ENCODE measurements at places on chromosomes 3 and 15. TPM values are rescaled to one million over a fixed set of nuclear protein-coding genes. Genes with fewer than 3 reads are reported as not detected.

The RAB43 gene
- total RNA-seq, result 22.4 TPM

The KBTBD12 gene
- 0.29 TPM for total RNA-seq

The FNDC3B gene
- 37.3 TPM for total RNA-seq

The RHCG gene
- total RNA-seq, result 0.07 TPM

The SLC15A2 gene
- total RNA-seq, result 0.40 TPM

The C2CD4A gene
- total RNA-seq, result 0.35 TPM

The ROPN1 gene
- not detected for total RNA-seq

The C3orf18 gene
- total RNA-seq, result 4.3 TPM

The GMPS gene
- 81.5 TPM for total RNA-seq

The PRRT3 gene
- 1.3 TPM for total RNA-seq

The PSTPIP1 gene
- total RNA-seq, result not detected

The CHST14 gene
- 20.0 TPM for total RNA-seq

The GTF2A2 gene
- 80.9 TPM for total RNA-seq

The CHRNA3 gene
- 0.40 TPM for total RNA-seq

The SLC22A14 gene
- not detected for total RNA-seq

The COL6A6 gene
- total RNA-seq, result not detected

The NRG4 gene
- not detected for total RNA-seq

The THAP10 gene
- total RNA-seq, result 9.1 TPM

The HACD3 gene
- total RNA-seq, result 157 TPM

The VWA5B2 gene
- not detected for total RNA-seq

The SPG21 gene
- 80.1 TPM for total RNA-seq

The GHSR gene
- total RNA-seq, result not detected

The PCSK6 gene
- total RNA-seq, result 7.3 TPM

The ABI3BP gene
- total RNA-seq, result not detected

The PRR20G gene
- not detected for total RNA-seq

The RAD18 gene
- total RNA-seq, result 10.0 TPM

The KLHL25 gene
- total RNA-seq, result 9.7 TPM

The DLG1 gene
- total RNA-seq, result 49.7 TPM

The DOCK3 gene
- 0.43 TPM for total RNA-seq

The SNTN gene
- not detected for total RNA-seq

The SLC6A1 gene
- total RNA-seq, result not detected

The TATDN2 gene
- total RNA-seq, result 14.0 TPM

The GHRL gene
- not detected for total RNA-seq

The SLC38A3 gene
- not detected for total RNA-seq

The IRAK2 gene
- total RNA-seq, result 15.3 TPM

The WNT7A gene
- total RNA-seq, result 8.6 TPM

The CKMT1A gene
- total RNA-seq, result 8.1 TPM

The NME9 gene
- total RNA-seq, result 0.43 TPM

The SELENOK gene
- 49.9 TPM for total RNA-seq

The GNAT1 gene
- total RNA-seq, result not detected

The RAD54L2 gene
- 12.6 TPM for total RNA-seq

The DPH3 gene
- total RNA-seq, result 12.6 TPM

The DAZL gene
- total RNA-seq, result not detected

The PAQR9 gene
- total RNA-seq, result 0.29 TPM

The SCN5A gene
- 1.3 TPM for total RNA-seq

The STIMATE gene
- total RNA-seq, result 7.7 TPM

The AHSG gene
- not detected for total RNA-seq

The PTPRG gene
- total RNA-seq, result 13.5 TPM

The GPR156 gene
- total RNA-seq, result 0.51 TPM

The MAN2C1 gene
- total RNA-seq, result 104 TPM

The BTBD1 gene
- total RNA-seq, result 62.1 TPM

The SCAMP2 gene
- 58.9 TPM for total RNA-seq

The FAM81A gene
- 3.0 TPM for total RNA-seq

The ANKRD63 gene
- not detected for total RNA-seq

Measured in epithelial cell of proximal tubule (primary cell).